A673 (cell line): ENCODE measurements at places on chromosomes 1 and 21. TPM values are rescaled to one million over a fixed set of nuclear protein-coding genes. Genes with fewer than 3 reads are reported as not detected.

Gene EVA1B
- 6.2 and 8.4 TPM in 2 replicates for total RNA-seq

Gene MAP1LC3C
- not detected in 2 replicates for total RNA-seq

Gene ERG
- total RNA-seq, result not detected in 2 replicates

GRCh38 chr1:118461154-118461553, 276.1 kb upstream of the SPAG17 start:
- DNase-seq, result no peak
- H3K36me3 ChIP-seq, result no peaks in the 10 kb centered on the region
- no peaks in the 10 kb centered on the region for H3K27me3 ChIP-seq
- H3K27ac ChIP-seq, result no peak overlapping the region
- no peak overlapping the region for H3K4me3 ChIP-seq

DNA sequence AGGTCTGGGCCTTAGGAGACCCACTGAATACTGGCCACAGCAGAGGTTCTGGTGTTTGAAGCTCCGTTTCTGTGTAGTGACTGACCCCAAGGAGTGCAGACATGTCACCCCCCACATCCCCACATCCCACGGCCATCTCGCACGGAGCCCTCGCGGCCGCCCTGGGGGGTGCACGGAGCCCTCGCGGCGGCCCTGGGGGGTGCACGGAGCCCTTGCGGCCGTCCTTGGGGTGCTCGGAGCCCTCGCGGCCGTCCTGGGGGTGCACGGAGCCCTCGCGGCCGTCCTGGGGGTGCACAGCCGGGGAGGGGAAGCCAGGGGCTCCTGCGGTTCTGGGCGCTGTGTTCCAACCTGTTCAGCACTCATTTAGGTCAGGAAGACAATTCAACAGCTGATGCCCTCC, 68.4 kb downstream of the SCCPDH start:
- DNase-seq, result no peak
- no peak overlapping the region for H3K27ac ChIP-seq
- H3K27me3 ChIP-seq, result no peaks in the 10 kb centered on the region
- H3K4me3 ChIP-seq, result no peak overlapping the region
- H3K4me1 ChIP-seq, result no peaks in the 10 kb centered on the region

GRCh38 chr1:25538191-25538767, 5.1 kb upstream of the LDLRAP1 start:
- H3K27ac ChIP-seq, result no peak overlapping the region
- H3K27me3 ChIP-seq, result no peaks in the 10 kb centered on the region
- H3K36me3 ChIP-seq, result no peaks in the 10 kb centered on the region
- H3K4me3 ChIP-seq, result no peak overlapping the region
- DNase-seq, result no peak

- DNase-seq, result no peak
- no peak overlapping the region for H3K4me3 ChIP-seq
- no peaks in the 10 kb centered on the region for H3K4me1 ChIP-seq
- no peaks in the 10 kb centered on the region for H3K27me3 ChIP-seq
- no peak overlapping the region for H3K27ac ChIP-seq
- no peaks in the 10 kb centered on the region for H3K36me3 ChIP-seq
These were observed 859.3 kb downstream of the KCNT2 start for GRCh38 chr1:195748969-195749368.

- H3K27me3 ChIP-seq, result no peaks in the 10 kb centered on the region
- H3K36me3 ChIP-seq, result no peaks in the 10 kb centered on the region
- H3K27ac ChIP-seq, result peak overlapping the region; percentile 11
- peaks cover 10% of the 10 kb centered on the region for H3K4me1 ChIP-seq
These were observed 17.8 kb downstream of the PKNOX1 start for GRCh38 chr21:42991992-42992740.

DNA sequence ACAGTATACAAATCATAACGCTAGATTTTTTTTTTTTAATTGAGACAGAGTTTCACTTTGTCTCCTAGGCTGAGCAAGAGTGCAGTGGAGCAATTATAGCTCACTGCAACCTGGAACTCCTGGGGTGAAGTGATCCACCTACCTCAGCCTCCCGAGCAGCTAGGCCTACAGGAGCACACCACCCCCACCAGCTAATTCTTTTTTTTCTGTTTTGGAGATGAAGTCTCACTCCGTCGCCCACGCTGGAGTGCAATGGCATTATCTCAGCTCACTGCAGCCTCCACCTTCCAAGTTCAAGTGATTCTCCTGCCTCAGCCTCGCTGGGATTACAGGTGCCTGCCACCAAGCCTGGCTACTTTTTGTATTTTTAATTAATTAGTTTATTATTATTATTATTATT, 21.3 kb downstream of the NPR1 start:
- H3K27ac ChIP-seq, result no peak overlapping the region
- H3K36me3 ChIP-seq, result no peaks in the 10 kb centered on the region
- no peak overlapping the region for H3K4me3 ChIP-seq
- DNase-seq, result no peak

DNA sequence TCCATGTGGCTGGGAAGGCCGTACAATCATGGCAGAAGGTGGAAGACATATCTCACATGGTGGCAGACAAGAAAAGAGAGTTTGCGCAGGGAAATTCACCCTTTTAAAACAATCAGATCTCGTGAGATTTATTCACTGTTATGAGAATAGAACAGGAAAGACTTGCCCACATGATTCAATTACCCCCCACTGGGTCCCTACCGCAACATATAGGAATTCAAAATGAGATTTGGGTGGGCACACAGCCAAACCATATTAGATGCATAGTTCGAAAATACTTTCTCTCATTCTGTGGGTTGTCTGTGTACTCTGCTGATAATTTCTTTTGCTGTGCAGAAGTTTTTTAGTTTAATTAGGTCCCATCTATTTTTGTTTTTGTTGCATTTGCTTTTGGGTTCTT, 990.3 kb downstream of the PLA2G4A start:
- DNase-seq, result peak; percentile 75
- H3K27ac ChIP-seq, result no peak overlapping the region
- no peaks in the 10 kb centered on the region for H3K4me1 ChIP-seq

Gene MROH7
- total RNA-seq, result 0.42 TPM in 1 of 2 replicates, not detected in the other

Gene EXTL1
- 0.07 TPM in 1 of 2 replicates, not detected in the other for total RNA-seq

DNA sequence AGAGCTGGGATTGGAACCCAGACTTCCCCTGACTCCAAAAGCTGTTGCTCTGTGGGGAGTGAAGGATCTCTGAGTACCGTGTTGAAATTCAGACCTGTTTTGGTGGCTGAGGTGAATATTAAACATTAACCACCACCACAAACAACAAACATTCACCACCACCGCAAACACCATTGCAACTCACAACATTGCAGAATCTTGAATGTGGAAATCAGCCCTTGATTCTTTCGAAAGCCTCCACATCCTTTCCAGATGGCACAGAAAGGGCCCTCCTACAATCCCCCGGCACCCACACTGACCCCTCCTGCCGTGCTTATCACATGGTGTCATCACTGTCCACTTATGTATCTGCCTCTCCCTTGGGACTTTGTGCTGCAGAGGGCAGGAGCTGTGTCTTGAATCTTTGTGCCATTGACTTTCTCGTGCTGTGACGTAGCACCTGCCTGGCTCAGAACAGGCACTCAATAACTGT, 1.4 kb downstream of the CDA start:
- H3K4me1 ChIP-seq, result peaks cover 21% of the 10 kb centered on the region
- no peaks in the 10 kb centered on the region for H3K27me3 ChIP-seq
- no peak for DNase-seq
- no peaks in the 10 kb centered on the region for H3K36me3 ChIP-seq

DNA sequence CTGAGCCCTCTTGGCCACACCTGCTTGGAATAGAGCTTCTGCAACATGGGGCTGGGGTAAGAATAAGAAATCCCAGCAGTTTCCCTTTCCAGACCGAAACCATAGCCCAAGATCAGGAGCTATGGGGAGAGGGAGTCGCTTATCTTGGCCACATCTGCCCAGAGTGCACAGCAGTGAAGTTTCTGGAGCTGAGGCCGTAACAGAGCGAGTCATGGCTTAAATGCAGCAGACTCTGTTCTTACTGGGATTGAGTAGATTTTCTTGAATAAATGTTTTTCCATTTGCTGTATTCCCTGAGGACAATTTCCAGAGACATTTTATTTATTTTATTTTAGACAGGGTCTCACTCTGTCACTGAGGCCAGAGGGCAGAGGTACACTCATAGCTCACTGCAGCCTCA, 33.5 kb downstream of the CFAP57 start:
- no peaks in the 10 kb centered on the region for H3K27me3 ChIP-seq
- no peak for DNase-seq
- H3K4me1 ChIP-seq, result peaks cover 33% of the 10 kb centered on the region
- peak overlapping the region; percentile 97 for H3K27ac ChIP-seq
- H3K36me3 ChIP-seq, result no peaks in the 10 kb centered on the region

DNA sequence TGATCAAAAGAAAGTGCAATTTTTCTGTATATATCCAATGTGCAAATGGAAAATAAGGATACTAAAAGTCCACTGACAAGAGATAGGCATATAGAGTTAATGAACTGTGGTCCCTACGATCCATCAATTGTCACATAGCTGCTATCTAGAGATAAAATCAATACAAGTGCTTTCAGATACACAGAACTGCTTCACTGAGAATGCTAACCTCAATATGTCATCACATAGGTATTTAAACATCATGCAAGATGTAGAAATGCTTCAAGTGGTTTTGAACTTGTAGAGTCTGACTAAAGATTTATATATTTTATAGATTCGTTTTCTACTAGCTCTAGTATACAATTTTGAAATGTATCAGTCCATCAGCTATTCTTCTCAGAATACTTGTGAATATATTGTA, 1604.7 kb downstream of the PLA2G4A start:
- no peak overlapping the region for H3K4me3 ChIP-seq
- no peaks in the 10 kb centered on the region for H3K36me3 ChIP-seq
- no peak for DNase-seq
- H3K27ac ChIP-seq, result no peak overlapping the region
- no peaks in the 10 kb centered on the region for H3K4me1 ChIP-seq

DNA sequence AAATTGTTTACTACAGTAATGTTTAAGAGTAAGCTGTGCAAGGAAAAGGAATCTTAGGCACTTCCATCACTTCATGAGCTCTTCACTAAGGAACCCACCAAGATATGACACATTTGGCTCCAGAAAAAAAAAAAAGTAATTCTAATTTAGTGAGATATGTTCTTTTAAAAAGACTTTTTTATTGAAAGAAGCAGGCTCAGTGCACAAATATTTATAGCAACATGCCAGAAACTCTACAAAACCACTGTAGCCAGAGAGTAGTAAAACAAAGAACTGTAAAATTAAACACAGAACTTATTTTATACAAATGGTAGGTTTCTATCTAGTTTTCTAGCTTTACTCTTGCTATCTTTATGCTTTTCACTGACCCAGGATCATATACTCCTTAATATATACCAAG, 434.6 kb upstream of the ADGRL2 start:
- no peak overlapping the region for H3K27ac ChIP-seq
- H3K4me3 ChIP-seq, result no peak overlapping the region
- H3K4me1 ChIP-seq, result no peaks in the 10 kb centered on the region
- H3K27me3 ChIP-seq, result no peaks in the 10 kb centered on the region

DNA sequence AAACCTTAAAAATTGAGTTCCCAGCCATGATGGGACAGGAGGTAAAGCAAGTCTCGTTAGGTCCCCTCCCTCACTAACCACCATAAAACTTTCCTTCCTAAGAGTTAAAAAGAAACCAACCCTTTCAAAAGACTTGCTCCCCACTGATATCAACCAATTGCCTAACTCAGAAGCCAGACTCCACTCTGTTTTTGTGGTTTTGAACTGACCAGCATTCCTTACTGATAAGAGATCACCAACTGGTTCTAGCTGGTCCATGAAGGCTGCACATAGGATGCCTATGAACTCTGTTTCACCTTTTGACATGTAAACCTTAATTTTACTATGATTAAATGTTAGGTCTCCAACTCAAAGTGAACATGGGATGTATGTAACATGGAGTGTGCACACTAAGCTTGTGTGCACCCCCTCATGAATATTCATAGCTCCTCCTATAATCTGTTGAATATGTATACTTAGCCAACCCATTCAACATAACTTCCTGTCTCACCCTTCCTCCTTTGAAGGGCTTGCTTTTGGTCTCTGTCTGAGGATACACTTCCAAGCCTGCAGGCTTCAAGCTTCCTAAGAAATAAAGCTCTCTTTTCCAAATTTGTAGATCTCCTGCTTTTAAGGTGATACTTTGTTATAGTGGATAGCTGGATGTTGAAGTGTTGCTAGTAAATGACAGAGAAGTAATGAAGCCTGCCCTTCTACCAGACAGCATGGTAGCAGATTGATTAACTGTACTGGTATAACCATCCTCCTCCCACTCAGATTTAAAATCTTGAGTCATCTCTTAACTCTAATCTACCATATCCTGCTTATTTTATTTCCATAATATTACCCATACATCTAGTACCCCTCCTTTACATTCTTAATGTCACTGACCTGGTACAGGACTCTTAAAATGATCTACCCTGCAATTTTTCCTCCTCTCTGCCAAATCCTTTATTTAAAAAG, 95.6 kb downstream of the ZNF644 start:
- H3K4me1 ChIP-seq, result peaks cover 24% of the 10 kb centered on the region
- H3K36me3 ChIP-seq, result no peaks in the 10 kb centered on the region
- no peak overlapping the region for H3K4me3 ChIP-seq
- H3K27ac ChIP-seq, result peak overlapping the region; percentile 6

Gene CLCA4
- total RNA-seq, result not detected in 2 replicates

DNA sequence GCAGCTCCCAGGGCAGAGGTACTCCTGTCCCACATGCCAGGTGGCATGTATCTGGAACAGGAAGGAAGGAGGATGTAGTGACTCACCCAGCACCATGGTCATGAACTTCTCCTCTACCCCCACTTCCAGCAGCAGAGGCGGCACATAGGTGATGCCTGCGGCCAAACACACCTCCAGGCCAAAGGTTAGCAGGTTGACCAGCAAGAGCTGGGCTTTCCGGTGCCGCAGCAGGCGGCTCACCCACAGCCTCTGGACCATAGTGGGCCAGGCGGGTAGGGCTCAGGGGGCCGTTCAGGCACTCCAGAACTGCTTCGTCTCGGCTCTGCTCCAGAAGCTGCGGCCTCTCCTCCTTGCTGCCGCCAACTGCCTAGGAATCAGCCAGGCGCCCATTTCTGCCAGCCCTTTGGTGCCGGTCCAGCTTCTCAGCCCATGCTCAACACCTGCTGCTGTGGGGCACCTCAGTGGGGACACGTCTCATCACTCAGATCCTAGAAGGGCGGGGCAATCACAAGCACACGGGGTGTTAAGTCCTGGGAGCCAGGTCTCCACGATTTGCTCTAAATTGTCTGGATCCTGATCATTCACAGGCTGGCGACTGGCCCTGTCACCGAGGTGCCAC, 15.8 kb downstream of the SLC45A3 start:
- H3K27me3 ChIP-seq, result no peaks in the 10 kb centered on the region
- no peak for DNase-seq
- no peaks in the 10 kb centered on the region for H3K4me1 ChIP-seq
- no peak overlapping the region for H3K4me3 ChIP-seq

DNA sequence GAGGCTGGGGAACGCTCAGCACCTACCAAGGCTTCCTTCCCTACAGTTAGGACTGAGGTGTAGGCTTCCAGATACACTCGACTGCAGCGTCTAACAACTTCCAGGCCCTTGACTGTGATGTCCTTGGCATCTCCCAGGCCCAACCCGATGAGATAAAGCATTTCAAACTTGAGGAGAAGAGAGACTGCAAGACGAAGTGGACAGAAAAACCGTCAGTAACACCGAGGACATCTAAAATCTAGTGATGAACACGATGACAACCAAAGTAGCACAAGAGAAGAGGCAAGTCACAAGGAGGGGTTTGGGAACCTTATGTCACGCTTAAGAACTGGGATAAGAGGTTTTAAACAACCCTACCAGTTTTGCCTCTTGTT, 314 bp downstream of the DPH5 start:
- peaks cover 27% of the 10 kb centered on the region for H3K4me1 ChIP-seq
- H3K4me3 ChIP-seq, result peak overlapping the region; percentile 66
- H3K27me3 ChIP-seq, result no peaks in the 10 kb centered on the region
- peaks cover 8% of the 10 kb centered on the region for H3K36me3 ChIP-seq

GRCh38 chr1:103917795-103918194, 168.1 kb downstream of the AMY1C start:
- no peak overlapping the region for H3K4me3 ChIP-seq
- H3K27ac ChIP-seq, result no peak overlapping the region
- H3K27me3 ChIP-seq, result no peaks in the 10 kb centered on the region
- no peak for DNase-seq
- H3K36me3 ChIP-seq, result no peaks in the 10 kb centered on the region
- no peaks in the 10 kb centered on the region for H3K4me1 ChIP-seq
